ENCODE measurements at places on chromosomes 4 and X.

- DNase-seq: no peak
Observed at GRCh38 chr4:11252149-11252548, 176.5 kb downstream of the HS3ST1 start.

GRCh38 chr4:130233377-130234047, 1137.6 kb downstream of the C4orf33 start:
- DNase-seq: no peak

GRCh38 chrX:133414406-133415275, 648 bp downstream of the GPC4 start:
- DNase-seq: no peak

GRCh38 chr4:155487210-155487609, 110.4 kb upstream of the MAP9 start:
- no peak for DNase-seq

- DNase-seq: no peak
Observed at GRCh38 chr4:146976145-146976544, 30.5 kb upstream of the TTC29 start.

- no peak for DNase-seq
Observed at GRCh38 chr4:2320746-2321145, 58.8 kb upstream of the MXD4 start.

- no peak for DNase-seq
Observed at GRCh38 chr4:25182937-25183336, 22.7 kb upstream of the SEPSECS start.

DNA sequence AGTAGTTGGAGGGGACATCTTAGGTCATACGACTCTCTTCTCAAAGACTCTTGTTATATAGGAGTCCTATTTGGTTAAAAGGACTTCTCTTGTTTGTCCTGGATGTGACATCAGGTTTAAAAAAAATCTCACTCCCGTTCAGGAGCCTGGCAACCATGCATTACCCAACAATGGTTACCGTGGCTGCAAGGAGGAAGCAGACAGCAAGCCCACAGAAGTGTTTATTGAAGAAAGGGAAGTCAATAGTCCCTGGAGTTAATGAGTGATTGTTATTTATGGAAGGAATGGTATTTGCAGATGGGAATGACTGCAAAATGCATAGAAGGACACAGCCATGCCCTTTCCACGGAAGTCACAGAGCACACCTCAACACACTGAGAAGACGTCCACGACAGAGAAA, 75.9 kb upstream of the ENPP6 start:
- no peak for DNase-seq

GRCh38 chrX:23394421-23394820, 59.8 kb downstream of the PTCHD1 start:
- DNase-seq: no peak

- DNase-seq: no peak
Observed at GRCh38 chr4:96603641-96604040, 763.7 kb downstream of the PDHA2 start.

DNA sequence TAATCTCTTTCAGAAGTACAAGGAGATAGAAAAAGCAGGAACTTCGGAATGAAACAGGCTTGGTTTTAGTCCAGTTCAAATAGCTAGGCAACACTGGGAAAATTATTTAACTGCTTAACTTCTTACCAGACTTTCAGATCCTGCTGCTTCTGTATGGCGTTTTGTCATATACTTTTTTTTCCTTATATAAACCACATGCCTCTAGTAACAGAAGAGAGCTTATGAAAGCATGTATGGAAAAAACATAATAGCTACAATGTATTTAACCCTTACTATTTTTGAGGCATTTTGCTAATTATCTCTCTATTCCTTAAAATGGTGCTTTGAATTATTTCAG, 439.6 kb downstream of the INPP4B start:
- no peak for DNase-seq

GRCh38 chr4:161828061-161828460, 335.7 kb downstream of the FSTL5 start:
- no peak for DNase-seq

DNA sequence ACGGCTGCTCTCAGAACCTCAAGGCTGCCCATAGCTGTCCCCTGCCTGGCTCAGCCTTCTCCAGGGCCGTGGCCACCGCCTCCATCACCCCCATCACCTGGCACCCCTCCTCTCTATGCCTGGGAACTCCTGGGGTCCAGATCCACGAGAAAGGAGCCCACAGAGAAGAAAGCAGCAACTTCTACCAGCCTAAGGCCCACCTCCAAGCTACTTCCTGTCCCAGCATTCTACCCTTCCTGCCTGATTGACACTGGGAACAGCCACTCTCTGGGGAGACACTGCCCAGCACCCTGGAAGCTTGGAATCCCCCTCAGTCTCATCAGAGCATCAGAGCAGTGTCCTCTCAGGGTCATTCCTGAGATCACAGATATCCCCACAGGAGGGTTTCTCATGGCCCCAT, 36.9 kb upstream of the PROM1 start:
- DNase-seq: no peak

- no peak for DNase-seq
Observed at GRCh38 chr4:94974773-94975172, 217.0 kb downstream of the BMPR1B start.

DNA sequence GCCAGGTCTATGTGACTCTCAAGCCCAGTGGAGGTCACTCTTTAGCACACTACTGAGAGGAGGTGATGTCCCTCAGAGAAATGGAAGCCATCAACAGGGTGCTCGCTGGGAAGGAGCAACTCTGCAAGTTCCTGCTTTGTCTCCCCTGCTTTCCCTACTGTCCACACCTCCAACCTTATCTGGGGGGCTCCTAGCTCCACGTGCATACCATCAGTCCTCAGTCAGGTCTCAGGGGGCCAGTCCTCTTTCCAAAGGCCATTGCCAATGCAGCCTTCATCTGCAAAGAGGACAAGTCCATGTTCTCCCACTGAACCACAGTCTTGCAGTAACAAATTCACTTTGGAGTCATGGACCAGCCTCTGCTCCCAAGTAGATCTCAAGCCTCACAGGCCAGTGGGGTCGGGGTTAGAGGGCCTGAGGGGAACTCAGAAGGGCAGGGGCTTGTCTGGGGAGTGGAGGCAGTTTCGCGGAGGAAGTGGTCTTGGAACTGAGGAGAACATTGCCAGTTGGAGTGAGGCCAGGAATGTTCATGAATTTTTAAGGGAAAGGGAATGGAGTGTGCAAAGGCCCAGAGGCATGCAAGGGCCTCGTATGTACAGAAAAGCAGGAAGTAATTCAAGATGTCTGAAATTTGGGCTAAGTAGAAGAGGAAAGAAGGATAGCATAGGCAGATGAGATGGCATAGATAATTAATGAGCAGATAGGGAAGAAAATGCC, 8.9 kb downstream of the RTL5 start:
- no peak for DNase-seq

DNA sequence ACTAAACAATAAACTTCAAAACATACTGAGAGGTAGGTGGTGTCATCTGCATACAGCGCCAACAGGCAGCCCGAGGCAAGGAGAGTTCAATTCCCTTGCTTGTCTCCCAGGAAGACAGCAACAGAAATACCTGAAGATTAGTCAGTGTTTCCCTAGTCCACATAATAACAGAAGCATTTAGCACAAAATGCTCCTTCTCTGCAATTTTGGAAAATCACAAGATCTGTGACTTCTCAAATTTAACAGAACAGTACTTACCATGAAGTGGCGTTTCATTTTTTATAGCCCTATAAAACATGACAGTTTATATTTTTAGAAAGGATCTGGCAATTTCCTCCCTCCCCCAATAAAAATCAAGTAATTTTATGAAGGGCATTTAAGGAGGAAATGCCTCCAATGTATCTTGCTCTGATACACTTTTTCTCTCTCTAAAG, 67.1 kb upstream of the MYOZ2 start:
- DNase-seq: no peak

DNA sequence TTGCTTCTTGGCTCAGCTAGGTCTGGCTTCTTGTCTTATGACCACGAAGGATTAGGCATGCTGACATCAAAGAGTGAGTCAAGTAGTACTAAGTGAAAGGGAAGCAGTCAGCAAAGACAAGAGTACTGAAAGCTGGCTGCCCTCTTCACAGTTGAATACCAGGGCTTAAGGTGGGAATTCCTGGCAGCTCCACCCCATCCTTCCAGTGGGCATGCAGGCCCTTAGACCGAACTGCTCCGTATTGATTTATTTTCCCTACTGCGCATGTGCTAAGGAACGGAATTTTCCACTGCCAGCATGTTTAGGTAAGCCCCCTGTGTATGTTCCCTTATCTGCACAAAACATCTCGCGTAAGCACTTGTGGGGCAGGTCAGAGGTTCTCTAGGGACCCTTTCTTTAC, 2320.1 kb downstream of the ARAP2 start:
- DNase-seq: no peak

GRCh38 chr4:87075876-87076275, 141.1 kb downstream of the AFF1 start:
- no peak for DNase-seq

GRCh38 chr4:20883231-20883630, 183.0 kb downstream of the PACRGL start:
- DNase-seq: no peak

DNA sequence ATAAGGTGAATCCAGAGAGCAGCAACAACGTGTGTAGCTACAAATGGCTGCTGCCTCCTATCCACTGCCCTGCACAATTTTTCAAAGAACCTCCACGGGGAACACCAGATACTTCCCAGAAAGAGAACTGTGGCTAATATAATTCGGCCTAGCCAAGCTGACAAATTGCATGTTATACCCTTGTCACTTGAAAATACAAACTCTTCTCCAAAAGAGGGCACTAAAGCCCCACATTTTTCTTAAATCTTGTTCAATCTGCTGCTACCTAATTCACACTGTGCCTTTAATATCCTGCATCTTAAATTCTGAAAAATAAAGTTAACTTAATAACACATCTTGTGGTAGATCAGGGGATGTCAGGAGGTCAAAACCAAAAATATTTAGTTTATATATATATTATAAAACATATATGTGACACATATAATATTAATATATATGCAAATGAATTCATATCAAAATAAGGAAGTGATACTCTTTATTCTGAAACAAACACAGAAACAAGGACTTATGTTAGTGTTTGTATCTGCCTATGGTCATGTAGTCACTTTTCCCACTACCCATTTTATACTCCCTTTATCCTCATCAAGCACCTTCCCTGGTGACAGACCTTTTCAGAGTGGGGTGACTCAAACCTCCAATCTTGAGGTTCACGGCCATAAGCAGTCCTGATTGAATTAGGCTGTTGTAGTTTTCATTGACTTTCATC, 24.1 kb downstream of the CT45A1 start:
- no peak for DNase-seq

DNA sequence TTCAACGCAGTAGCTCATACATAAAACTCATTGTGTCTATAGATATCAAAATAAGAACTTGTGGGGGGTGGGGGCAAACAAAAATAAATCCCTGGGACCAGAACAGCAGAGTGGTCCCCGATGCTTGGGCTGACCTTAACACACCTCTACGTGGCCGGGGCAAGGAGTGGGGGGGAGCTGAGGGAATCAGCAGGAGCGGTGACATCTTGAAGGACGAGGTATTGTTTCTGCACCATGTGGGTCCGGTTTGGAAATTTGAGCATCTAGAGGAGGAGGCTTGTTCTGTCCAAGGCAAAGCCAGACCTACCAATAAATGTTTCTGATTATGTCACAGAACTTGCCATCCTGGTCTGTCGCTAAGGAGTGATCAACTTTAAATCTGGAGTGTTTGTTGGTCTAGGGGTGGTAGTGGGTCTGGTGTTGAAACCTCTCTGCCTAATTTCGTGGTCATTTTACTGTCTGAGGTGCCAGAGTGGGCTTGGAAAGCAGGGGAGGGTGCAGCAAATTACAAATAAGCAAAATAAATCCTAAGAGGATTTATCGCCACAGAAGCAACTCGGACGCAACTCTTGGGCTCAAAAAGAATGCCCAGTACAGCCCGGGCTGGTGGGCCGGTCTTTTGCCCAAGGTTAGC, 774 bp upstream of the RAPGEF2 start:
- no peak for DNase-seq

GRCh38 chr4:177391287-177391686, 51.0 kb downstream of the AGA start:
- DNase-seq: no peak

DNA sequence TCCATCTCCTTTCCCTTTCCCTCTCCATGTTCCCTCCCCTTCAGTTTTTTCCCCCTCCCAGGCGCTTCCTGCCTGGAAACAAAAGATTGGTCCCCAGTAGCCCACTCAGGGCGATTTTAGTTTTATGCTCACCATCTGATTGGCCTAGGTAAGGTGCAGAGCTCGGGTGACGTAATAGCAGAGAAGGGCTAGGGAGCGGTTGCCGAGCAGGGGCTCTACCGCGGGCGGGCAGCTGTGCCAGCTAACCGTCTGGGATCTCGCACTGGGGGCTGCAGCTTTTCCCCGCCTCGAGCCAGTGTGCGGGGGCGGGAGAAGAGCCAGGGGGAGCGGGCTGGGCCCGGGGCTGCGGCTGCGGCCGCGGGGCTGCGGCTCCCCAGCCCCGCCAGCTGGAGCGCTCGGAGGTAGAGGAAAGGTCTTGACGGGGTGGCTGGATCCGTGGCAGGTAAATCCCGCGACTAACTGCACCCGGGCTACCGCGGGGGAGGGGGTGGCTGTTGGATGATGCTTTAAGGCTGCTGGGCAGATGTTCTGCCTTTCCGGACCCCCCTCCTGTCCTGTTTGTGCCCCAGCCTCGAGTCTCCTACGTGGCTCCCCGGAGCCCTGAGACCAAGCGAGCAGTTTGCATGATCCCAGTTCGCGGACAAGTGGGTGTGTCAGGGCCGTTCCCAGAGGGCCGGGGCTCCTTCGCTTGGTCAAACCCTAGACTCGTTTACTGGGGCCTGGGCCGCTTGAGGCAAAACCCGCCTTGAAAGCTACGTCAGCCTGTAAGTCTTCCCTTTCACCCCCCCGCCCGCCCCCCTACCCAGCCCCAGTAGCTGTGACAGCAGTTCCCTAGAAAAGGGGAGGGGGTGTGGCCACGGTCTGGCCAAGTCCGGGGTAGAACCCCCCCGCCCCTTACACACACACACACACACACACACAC, at the start of gene PAK3:
TSS of gene PAK3 (plus strand) at position 218 of the 922 bp plus-strand sequence. CDS start 26,913 bp downstream, outside the sequence.
- DNase-seq: no peak

GRCh38 chr4:48913346-48913745, 6.8 kb upstream of the OCIAD2 start:
- no peak for DNase-seq

DNA sequence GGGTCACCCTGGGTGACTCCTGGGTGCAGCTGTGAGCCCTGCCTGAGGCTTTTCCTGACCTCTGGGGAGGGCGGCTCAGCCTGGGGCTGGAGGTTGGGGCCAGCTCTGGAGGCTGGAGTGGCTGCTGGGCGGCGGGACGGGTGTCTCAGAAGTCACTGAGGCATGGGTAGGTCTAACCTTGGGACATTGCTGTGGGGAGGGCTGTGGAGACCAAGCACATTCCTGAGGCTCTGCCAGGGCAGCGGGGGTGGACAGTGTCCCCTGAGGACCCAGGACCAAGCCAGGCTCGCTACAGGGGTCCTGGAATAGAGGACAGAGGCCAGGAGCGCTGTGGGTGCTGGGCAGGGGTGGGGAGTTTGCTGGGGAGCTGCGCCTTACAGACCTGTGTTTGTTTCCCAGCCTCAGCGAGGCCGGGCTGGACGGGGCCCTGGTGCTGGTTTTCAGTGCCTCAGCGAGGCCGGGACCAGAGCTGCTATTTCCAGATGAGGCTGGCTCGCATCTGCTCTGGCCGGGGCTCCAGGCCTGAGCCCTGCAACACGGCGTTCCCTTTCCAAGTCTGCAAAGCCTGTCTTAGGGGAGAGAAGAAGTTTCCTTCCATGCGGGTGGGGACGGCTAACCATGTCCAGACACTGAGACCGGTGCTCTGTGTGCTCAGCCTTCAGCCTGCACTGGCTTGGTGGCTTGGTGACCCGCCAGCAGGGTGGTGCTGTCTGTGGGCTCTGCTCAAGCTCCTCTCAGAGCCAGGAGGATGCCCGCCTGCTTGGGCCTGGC, 3.0 kb upstream of the SLC25A6 start:
- DNase-seq: no peak

GRCh38 chr4:130335417-130336194, 1239.7 kb downstream of the C4orf33 start:
- no peak for DNase-seq

All from 8988T (cell line).